ENCODE measurements at places on chromosomes 5 and 9.

- DNase-seq, result no peak
Measured at GRCh38 chr9:14310311-14310710, 3.6 kb downstream of the NFIB start.

DNA sequence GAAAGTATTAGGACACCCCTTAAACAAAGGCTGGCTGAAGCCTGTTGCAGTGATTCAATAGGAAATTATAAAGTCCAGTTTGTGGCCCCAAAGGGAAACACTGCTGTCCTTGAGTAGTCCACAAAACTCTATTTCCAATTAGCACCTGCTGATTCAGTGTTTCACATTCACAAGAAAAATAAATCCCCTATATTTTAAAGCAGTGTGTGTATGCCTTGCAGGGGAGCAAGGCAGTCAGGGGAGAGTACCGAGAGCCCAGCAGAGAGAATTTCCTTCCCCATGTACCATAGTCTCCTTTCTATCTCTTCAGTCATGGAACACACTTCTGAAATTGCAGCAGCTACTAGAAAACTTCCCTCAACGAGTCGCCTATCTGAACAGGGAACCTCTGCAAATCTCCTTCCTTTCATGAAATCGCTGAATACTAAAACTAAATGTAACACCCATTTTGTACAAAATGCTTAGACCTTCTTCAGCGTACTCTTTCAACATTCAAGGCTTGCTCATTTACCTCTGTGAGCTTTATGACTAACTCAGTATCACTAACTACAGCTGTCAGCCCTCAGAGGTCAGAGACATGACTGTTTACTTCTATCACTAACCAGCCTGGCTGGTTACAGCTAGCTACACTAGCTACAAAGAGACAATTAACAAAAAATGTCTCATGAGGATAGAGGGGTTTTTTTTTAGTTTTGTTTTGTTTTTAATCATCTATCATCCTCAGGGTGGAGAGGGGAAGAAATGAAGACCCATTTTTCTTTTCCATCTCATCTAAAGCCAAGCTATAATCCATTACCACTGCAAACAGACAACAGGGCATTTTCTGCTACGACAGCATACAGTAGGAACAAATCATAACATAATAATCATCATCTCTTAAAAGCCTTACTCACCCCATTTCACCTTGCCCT is 188.7 kb downstream of the EBF1 start:
- no peak for DNase-seq

GRCh38 chr5:96706433-96707111 is 44.4 kb downstream of the CAST start:
- no peak for DNase-seq

DNA sequence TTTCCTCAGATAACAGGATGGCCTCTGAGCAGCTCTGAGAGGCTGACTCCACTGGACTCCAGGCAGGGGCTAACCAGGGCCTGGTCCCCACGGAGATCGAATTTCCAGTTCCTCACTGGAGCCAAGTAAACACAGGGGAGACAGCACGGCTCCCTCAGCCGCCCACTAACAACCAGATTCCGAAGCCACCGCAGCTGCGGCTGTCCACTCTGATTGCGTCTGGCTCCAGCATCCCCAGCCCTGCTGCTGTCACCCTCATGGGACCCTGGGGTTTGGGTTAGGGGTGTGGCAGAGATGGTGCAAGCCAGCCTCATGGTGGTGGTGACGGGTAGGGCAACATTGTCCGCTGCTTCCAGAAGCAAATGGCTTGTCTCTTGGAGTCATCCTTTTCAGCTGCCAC is 172.6 kb downstream of the RGS3 start:
- no peak for DNase-seq

- DNase-seq, result no peak
Measured at GRCh38 chr9:131165523-131165922, 40.1 kb downstream of the NUP214 start.

DNA sequence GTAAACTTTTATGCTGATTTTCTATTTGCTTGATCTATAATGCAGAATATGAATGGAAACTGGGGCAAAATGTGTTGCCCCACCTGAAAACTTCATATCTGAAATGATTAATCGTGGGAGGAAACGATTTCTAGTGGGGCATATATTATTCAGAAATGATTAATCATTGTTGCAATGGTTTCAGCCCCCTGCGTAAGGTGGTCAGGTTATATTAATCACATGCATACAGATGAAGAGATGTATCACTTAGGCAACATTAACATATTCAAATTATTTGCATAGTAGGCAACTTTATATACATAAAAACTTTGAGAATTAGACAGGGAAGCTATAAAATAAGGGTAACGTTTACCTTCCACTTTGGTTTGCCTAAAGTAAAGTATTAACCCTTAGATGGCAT is 49.8 kb downstream of the LSM11 start:
- no peak for DNase-seq

GRCh38 chr9:125238915-125239446 is 2.2 kb downstream of the HSPA5 start:
- DNase-seq, result no peak

DNA sequence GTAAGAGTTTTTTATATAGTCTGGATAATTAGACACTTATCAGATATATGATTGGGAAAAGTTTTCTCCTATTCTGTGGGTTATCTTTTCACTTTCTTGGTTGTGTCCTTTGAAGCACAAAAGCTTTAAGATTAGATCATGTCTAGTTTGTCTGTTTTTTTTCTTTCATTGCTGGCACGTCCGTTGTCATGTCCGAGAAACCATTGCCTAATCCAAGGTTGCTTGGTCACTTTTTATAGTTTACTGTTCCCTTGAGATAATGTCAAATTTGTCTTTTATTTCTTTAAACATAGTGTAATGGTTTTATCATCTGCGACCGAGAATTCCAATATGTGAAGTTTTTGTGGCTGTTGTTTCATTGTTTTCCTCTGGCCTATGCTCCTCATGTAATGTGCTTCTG is 28.8 kb downstream of the GARNL3 start:
- no peak for DNase-seq

DNA sequence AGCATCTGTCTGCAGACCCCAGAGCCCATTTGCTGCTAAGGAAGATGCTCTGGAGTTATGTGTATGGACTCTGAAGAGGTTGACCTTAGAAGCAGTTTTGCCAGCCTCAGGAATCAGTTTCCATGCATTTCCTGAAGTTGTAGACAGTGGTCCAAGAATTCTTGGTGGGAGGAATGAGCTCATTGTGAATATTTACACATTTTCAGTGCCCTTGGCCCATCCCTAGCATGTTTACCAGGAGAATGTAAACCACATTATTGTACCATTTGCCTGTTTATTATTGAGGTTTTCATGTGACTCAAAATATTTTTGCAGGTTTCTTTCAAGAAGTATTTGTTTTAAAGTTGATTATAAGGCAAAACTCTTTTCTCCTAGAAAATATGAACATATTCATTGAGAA is 93.8 kb downstream of the NXNL2 start:
- DNase-seq, result no peak

- no peak for DNase-seq
Measured at GRCh38 chr5:43409809-43410271, 2.4 kb downstream of the CCL28 start.

DNA sequence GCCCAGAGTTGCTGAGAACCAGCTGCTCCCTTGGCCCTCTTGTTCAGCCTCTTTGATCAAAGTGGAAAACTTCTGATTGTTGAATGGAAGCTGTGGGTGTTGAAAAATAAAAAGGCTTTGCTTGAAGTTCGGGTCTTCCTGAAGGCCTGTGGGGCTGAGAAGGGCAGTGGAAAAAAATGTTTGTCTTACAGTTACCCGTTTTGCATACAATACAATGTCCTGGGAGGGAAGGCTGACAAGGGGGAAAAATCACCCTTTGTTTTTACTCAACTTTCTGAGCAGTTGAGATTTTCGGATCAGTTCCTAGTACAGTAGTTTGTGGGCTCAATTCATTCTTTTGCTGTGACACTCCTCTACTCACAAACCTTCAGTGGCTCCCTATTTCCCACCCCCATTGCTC is 2.1 kb upstream of the TNFSF8 start:
- DNase-seq, result no peak

DNA sequence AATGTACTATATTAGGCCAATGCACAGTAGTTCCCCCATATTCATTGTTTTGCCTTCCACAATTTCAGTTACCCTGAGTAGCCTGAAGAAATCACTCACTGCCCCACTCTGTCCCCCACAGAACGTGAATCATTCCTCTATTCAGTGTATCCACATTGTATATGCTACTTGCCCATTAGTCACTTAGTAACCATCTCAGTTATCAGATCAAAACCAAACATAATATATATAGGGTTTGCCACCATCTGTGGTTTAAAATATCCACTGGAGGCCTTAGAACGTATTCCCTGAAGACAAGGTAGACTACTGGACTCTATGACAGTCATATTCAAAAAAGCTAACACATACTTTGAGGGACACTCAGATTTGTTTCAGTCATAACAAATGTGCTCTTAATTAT is 465.7 kb upstream of the RGMB start:
- no peak for DNase-seq

DNA sequence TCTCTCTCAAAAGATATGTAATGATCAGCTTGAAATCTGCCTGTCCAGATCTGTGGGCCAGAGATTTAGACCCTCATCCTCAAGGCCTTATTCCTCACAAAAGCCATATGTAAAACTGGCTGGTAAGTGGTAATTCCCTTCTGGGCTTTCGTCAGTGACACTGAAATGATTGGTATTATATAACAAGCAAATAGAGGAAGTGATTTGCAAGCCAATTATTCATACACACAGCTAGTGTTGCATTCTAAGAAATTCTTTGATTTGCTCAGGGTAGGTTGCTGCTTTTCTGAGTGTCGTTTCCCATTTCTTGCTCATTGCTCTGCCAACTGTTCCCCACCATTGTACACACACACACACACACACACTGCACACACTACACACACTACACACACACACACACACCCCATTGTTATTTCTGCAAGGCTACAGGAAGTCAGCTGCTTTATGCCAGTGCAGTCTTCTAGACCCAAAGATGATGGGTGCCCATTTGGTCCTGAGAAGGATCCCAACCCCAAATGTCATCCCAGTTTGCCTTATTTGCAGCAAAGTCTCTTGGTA is 76.8 kb downstream of the PRLR start:
- no peak for DNase-seq

- DNase-seq, result no peak
Measured at GRCh38 chr9:136136127-136136925, 17.7 kb upstream of the TMEM250 start.

DNA sequence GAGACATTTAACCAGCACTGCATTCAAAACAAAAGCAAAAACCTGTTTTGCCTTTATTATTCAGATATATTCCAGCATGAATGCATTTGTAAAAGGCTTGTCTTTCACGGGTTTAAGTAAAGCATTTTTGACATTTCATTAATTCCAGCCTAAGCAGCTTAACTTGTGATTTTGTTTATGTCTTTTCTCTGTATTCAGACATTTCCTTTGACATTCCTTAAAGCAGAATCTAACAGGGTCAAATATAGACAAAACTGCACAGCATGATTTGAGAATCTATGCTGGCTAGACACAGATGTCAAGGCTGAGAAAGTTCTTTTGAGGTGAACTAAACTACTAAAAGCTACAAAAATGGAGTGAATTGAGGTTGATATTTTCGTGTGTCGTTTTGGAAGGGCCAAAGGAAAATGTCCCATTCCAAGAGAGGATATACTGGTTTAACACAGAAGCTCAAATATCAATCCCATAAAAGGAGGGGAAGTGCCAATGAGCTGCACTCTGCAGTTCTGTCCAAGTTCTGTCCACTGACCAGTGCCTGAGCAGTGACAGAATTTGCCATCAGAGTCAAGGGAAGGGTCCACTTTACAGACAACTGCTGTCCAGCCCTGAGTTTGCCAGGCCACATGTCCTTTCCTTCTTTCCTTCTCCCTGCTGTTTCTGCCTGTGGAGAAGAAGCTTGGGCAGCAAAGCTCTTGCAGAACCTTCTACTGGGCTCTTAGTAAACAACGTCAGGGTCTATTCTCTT is 198.7 kb upstream of the KLF9 start:
- no peak for DNase-seq

DNA sequence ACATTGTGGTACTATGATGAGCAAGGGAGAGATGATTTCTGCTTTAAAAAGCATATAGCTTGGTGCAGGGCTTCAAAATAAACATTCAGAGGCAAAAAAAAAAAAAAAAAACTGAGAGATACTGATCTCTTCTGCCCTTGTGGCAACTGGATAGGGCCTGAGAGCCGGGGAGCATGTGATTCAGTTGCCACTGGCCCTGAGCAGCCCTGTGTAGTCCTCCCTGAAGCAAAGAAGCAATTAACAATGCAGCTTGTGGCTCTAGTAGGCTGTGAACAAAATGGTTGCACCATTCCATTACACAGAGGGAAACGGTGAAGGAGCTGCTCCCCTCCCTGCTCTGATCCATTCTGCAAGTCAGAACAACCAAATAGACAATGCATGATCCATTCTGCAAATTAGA is 347.5 kb upstream of the DAB2 start:
- no peak for DNase-seq

- no peak for DNase-seq
Measured at GRCh38 chr5:83530193-83530592, 58.6 kb downstream of the VCAN start.

GRCh38 chr9:34477541-34477940 is 18.9 kb downstream of the DNAI1 start:
- no peak for DNase-seq

DNA sequence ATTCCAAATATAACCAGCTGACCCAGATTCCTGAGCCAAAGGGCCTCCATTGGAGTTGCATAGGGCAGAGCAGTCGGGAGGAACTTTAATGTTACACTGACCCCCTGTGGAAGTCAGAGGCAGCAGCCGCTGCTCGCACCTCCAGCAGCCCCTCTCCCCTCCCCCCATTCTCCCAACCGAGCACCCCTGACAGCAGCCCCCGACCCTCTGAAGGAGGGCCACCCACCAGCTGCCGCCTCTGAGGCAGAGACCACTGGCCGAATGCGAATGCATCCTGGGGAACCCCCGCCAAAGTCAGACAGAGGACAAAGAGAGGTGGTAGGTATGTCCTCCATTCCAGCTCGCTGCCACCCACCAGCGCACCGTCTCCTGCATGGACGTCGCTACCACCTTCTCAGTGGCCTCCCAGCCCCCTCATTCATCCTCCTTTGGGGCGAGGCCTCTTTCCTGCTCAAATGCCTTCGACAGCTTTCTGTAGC is 231.0 kb downstream of the CDK5RAP2 start:
- DNase-seq, result no peak
